D721Med (cell line): ENCODE measurements at places on chromosomes 5 and 9.
A peak's percentile ranks its signal among the peaks of the same experiment; 100 is the strongest.

- DNase-seq, result no peak
These were observed 68.7 kb downstream of the RETREG1 start for GRCh38 chr5:16548115-16548514.

- no peak for DNase-seq
These were observed 13.4 kb upstream of the TIFAB start for GRCh38 chr5:135465391-135466122.

DNA sequence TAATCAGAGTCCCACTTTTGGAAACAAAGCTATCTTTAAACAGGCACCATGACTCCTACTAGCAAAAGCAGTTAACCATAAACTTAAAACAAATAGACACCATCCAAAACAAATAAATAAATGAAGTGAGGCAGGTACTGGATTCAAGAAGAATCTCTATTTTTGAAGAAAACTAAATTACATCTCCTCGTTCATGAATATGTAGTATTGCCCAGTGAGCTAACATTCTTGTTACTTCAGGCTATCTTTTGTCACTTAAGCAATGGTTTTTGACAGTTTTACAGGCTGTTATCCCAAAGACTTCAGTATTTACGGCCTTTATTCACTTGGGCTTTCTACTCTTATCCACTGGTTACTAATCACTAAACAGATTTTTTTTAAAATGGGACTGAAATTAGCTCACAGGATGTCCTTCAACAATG lies 242.5 kb downstream of the MLLT3 start:
- no peak for DNase-seq

- DNase-seq, result peak; percentile 16
These were observed 15.2 kb downstream of the GARNL3 start for GRCh38 chr9:127279717-127280285.

- no peak for DNase-seq
These were observed 136.1 kb downstream of the RGS3 start for GRCh38 chr9:113599646-113600022.

DNA sequence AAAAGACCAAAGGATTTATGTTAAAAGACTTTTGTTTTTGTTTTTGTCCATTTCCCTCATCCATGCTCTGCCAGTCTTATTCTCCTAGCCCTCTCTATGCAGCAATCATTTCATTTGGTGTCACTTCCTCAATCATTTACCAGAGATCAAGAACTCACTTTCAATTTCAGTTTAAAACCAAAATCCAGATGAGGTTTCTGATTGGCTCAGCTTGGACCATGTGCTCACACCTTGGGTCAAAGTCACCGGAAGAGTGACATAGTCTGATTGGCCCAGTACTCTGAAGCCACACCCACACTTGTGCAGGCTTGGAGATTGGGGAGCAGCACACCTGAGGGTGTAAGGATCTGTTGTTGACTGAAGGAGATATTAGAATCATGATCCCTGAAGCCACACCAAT lies 79.6 kb downstream of the TLR4 start:
- no peak for DNase-seq

- no peak for DNase-seq
These were observed 133.6 kb downstream of the MVB12B start for GRCh38 chr9:126459965-126460843.

DNA sequence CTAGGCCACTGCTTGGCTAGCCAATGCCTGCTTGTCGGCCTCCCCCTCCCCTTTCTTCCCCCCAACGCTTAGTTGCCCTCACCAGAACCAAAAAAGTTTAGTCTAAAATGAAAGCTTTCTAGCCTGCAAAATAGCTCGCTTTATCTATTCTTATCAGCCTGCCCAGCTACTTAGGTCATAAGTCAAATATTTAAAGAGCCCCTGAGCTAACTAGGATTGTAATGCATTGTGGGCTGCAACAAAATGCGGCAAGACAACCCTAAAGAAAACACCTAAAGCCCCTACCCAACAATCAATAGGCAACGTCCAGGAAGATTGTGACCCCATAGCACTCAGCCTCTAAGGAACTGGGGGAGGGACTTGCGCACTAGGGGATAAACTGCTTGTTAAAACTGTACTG lies 38.6 kb upstream of the PCSK5 start:
- DNase-seq, result no peak

DNA sequence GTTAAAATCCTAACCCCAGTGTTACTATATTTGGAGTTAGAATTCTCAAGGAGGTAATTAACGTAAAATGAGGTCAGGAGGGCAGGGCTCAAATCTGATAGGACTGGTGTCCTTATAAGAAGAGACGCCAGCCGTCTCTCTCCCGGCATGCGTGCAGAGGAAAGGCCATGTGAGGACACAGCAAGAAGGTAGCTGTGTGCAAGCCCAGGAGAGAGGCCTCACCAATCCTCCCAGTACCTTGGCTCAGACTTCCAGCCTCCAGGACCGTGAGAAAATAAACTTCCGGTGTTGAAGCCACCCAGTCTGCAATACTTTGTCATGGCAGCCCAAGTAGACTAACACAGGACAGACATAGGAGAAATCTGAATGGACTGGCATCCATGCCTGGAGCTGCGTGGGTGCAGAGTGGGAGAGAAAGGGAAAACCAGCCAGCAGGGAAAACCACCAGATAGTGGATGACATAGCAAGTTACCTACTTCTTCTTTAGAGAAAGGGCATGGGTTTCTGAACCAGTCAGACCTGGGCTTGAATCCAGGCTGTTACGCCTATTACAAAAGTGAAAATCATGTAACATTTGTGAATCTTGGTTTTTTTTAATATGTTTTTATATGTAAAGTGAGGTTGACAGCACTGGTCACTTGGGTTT lies 89.2 kb downstream of the FSTL4 start:
- no peak for DNase-seq

- no peak for DNase-seq
These were observed 95.7 kb downstream of the ANKH start for GRCh38 chr5:14775857-14776256.

DNA sequence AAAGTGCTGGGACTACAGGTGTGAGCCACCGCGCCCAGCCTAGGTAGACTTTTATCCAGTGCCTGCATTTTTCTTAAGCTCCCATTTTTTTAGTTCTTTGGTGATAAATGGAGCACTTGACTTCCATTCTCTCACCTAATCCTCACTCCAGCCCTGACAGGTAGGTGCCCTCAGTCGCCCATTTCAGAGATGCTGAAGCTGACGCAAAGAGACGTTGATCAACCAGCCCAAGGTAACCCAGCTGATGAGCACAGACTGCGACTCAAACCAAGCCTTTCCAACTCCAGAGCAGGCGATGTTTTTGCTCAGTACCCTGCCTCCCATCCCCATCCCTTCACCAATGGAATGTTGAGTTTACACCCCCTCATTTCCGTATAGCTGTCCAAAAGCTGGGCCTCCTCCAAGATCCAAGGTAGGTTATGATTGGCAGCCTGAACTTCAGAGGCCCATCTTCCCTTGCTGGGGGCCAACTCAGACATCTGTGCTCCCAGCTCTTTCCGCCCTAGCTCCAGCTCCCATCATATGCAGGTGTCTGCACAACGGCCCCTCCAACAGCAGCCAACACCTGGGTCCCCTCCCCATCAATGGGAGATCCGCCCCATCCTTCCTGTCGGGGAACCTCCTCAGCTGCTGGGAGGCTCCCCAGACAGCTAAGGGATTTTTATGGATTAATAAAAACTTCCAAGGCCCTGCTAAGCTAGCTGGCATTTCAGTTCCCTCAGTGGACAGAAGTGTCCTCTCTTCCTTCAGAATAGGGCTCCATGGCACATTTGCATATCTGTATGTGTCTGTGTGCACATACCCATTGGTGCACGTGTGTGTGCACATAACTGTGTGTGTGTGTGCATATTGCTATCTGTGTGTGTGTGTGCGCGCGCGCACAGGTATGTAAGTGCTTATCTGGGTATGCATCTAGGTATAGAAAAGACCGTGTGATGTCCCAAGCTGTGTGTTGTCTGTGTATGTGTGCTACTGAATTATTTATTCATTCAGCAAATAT lies 39.3 kb upstream of the VDAC1 start:
- no peak for DNase-seq

DNA sequence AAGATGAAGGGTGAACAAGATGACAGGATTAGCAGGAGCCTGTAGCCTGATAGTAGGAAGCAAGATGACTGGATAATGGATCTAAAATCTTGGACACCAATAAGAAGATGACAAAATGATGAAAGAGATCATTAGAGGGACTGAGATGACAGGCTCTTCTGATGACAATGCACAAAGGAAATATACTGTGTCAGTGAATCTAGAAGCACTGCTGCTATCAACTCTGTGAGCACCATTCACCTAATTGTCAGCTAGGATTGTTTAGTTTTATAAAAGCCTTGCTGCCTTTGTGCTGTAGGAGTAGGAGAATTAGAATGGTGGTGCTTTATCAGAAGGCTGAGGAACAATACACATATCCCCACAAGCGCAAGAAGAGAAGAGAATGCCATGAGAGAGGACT lies 1127.8 kb downstream of the DTWD2 start:
- DNase-seq, result no peak

GRCh38 chr5:72448368-72448767 lies 58.8 kb downstream of the ZNF366 start:
- no peak for DNase-seq

GRCh38 chr5:124584991-124585715 lies 161.3 kb downstream of the ZNF608 start:
- DNase-seq, result no peak

- no peak for DNase-seq
These were observed 400.0 kb downstream of the ARRDC3 start for GRCh38 chr5:90983148-90983547.

GRCh38 chr9:108655818-108656217 lies 200.0 kb downstream of the ACTL7B start:
- DNase-seq, result no peak

DNA sequence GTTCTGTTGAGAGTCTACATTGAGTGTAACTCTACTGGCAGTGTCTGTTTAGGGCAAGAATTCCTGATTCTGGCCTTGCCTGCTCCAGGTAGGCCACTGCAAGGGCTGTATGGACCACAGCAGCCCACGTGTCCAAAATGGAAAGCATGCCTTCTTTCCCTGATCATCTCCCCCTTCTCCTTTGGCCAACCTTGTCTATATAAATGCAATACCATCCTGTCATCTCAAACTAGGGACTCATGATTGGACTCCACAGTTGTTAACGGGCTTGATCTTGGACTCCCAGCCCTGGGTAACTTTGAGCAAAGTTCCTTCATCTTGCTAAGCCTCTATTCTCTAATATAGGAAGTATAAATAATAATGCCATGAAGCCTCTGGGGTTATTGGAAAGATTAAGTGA lies 533.6 kb downstream of the BNC2 start:
- no peak for DNase-seq

DNA sequence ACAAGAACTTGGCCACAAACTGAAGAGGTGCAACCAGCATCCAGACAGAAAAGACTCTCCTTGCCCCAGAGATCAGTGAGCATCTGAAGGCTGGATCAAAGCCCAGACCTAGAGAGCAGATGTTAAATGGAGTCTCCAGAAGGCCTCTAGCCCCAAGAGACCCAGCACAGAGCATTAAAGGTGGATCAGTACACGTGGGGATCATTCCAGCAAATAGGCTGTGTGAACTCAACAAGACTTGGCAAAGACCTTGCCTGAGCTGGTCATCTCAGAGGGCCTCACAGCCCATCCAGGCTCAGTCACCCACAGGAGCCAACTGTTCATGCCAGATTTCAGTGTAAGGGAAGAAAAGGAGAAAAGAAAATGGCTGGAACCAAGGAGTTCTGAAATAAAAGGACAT lies 214.0 kb downstream of the ENC1 start:
- DNase-seq, result no peak

- DNase-seq, result no peak
These were observed 22.1 kb downstream of the FAM170A start for GRCh38 chr5:119651486-119651885.

GRCh38 chr9:82761027-82761426 lies 301.9 kb downstream of the RASEF start:
- no peak for DNase-seq

DNA sequence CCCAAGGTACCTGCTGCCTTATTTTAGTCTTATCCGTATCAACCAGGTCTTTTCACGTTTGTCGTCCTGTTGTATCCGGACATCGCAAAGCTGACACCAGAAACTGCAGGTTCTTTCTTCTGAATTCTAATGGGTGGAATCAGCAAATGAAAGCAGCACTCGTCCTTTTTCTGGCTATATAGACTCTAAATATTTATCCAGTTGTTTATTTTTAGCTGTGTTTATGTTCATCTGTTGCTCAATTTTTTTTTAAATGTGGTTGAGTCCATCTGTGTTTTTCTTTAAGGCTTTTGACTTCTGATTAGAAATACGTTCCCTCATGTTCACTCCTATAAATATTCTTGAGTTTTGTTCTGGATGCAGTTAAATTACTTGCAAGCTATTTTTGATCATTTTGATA lies 831.7 kb downstream of the MTRR start:
- DNase-seq, result no peak

DNA sequence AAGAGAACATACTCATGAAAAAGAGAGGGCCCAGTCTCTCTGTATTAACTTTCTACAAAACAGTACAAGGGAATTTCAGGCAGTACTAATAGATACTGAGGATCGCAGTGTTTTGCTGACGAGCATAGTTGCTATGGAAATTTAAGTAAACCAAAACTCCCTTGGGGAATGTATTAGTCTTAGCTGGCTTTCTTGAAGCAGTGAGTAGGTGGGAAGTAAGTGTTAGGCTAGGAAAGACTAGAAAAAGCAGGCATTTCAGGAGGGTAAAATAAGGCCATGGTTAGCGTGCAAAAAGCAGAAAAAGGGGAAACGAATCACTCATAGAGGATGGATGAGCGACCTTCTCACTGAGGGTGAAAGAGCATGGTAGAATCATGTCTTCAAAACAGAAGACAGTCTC lies 84.3 kb upstream of the ACTBL2 start:
- no peak for DNase-seq

- peak; percentile 80 for DNase-seq
These were observed 42.8 kb upstream of the STXBP1 start for GRCh38 chr9:127568971-127569885.

- no peak for DNase-seq
These were observed 136.9 kb downstream of the OR2K2 start for GRCh38 chr9:111193095-111193494.

GRCh38 chr9:113152699-113153098 lies 1.9 kb downstream of the SLC31A2 start:
- DNase-seq, result no peak

DNA sequence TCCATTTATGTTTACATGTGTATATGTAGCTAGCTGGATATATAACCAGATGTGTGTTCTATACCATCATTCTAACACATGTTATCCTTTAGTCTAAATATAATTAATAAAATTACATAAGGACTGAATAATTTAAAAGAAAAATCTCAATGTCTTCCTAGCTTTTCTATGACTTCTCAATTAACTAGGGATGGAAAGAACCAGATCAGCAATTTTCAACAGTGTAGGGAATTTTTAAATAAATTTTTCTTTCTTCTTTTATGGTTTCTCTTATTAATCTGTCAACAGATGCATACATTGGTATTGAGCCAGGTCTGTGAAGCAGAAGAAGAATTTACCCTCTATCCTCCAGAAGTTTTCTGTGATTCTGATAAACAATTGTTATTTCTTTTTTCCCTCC lies 2180.4 kb upstream of the C9orf72 start:
- DNase-seq, result no peak

DNA sequence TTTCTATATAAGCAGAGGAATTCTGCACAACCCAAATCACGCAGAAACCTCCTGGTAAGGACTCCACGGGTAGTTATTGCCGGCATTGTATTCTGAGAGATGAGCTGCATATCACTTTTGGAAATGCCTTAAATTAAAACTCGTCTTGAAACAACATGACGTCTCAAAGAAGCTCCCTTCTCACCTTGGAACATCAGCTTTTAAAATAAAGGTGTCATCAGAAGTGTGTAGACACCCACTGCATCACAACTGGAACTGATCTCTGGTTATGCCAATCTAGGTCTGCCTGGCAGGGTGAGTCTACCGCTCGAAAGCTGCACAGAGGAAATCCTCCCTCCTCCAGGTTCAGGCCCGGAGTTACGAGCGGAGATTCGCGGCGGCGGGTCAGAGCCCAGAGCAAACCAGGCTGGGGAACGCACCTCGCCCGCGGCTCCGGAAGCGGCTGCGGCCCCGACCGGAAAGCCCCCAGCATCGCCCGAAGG lies 974 bp upstream of the SLC12A2 start:
- no peak for DNase-seq
